ENCODE measurements at places on chromosomes 2 and 18.
A peak's percentile ranks its signal among the peaks of the same experiment; 100 is the strongest.

- no peak for DNase-seq
Measured at GRCh38 chr2:237154082-237154638, 68.5 kb downstream of the COPS8 start.

DNA sequence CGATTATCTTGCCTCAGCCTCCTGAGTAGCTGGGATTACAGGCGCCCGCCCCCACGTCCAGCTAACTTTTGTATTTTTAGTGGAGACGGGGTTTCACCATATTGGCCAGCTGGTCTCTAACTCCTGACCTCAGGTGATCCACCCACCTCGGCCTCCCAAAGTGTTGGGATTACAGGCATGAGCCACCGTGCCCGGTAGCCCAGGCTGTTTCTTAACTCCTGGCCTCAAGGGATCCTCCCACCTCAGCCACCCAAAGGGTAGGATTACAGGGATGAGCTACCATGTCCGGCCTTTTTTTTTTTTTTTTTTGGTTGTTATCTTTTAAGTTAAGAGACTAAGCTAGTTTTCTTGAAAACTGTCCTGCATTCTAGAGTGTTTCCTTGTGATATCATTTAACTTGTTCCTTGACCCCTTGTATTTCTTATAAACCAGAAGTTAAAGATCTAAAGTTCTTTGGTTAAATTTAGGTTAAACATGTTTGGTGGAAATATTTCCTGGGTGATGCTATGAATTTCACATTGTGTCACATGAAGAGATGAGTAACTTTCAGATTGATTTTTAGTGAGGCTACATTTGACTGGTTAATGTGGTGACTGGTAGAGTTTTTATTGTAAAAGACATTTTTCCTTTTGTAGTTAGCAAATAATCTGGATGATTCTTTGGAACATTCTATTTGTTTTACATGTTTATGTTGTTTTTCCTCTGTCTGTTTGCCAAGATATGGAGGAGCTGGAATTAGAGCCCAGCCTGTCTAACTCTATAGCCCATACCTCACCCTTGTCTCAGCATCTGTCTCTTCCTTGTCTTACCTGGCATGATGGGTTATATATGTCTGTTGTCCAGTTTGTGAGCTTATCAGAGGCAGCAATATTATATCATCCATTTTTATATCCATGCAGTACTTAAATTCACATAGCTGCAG lies 5.2 kb downstream of the NCAPH start:
- no peak for DNase-seq

GRCh38 chr2:64735504-64735903 lies 81.8 kb upstream of the SERTAD2 start:
- no peak for DNase-seq

DNA sequence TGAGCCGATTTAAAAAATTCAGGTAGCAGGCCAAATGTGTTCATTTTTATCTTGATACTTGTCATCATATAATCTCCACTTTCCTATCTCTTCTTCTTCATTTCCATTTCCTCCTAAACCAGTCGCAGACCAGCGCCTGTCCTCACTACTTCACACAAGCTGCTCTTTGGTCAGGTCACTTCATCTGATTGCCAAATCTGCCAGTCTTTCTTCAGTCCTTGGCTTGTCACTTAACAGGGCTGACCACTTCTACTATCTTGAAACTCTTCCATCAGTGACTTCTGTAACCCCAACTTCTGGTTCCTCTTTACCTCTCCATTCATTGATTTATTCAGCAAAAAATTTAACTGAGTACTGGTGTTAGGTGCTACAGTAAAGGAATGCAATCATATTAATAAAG lies 18.0 kb upstream of the SPRED2 start:
- no peak for DNase-seq

DNA sequence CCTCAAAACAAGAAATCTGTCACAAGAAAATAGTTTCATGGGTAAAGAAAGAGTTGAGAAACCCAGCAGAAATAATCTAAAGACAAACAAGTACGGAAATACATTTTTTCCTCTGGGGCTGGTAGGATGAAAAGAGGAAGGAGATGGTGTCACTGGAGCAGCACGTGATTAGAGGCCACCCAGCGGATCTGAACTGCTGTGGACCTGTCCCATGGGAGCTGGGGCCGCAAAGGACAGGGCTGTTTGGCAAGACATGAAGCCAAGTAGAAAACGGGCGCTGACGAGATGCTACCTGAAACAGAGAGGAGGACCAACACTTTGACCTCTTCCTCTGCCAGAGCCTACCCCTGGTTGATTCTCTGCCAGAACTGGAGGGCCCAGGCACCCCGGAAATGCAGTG lies 295.4 kb upstream of the ATP5MC3 start:
- no peak for DNase-seq

DNA sequence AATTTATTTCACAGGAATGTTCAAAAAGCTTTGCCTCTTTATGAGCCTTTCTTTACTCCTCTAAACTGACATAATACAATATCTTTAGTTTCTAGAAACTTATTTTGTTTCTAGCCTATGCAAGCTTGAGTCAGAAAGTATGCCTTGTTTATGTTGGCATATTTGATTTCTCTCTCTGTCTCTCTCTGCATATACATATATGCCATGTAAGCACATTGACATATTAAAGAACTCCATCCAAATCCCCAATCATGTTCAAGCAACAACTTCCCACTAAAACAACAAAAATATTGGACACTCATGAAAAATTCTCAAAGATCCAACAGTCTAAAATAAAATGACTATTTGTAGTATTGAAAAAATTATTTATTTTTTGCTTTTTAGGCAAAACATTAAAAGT lies 1651.2 kb upstream of the ACVR2A start:
- DNase-seq = no peak

GRCh38 chr2:169361706-169362117 lies 622 bp downstream of the LRP2 start:
- no peak for DNase-seq

- no peak for DNase-seq
Measured at GRCh38 chr2:100237163-100237562, 85.1 kb downstream of the LONRF2 start.

GRCh38 chr2:238152771-238153688 lies 5.7 kb upstream of the ERFE start:
- DNase-seq = no peak

DNA sequence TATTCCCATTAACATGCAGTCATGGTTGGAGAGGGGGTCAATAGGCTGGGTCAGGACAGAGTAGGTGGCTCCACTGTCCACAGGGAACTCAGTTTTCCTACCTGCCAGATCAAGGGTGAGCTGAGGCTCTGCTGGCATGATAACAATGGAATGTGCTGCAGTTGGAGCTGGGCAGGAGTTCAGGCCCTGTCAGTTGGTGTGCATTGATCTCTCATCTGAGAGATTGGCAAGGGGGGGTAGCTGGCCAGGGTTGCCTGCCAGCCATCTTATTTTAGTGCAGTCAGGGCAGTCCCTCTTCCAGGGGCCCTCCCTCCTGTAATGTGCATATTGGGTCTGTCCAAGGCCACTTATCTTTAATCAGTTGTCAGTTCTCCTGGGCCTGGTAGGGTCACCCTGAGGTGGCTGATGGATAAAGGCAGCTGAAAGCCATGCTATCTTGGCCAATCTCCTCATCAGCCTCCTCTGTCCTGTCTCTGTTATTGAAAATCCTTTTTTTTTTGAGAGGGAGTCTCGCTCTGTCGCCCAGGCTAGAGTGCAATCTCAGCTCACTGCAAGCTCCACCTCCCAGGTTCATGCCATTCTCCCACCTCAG lies 38.1 kb upstream of the CCBE1 start:
- DNase-seq = no peak

GRCh38 chr2:157307021-157307420 lies 18.6 kb downstream of the ERMN start:
- DNase-seq = no peak

- no peak for DNase-seq
Measured at GRCh38 chr18:14900435-14900834, 152.5 kb downstream of the ANKRD30B start.

DNA sequence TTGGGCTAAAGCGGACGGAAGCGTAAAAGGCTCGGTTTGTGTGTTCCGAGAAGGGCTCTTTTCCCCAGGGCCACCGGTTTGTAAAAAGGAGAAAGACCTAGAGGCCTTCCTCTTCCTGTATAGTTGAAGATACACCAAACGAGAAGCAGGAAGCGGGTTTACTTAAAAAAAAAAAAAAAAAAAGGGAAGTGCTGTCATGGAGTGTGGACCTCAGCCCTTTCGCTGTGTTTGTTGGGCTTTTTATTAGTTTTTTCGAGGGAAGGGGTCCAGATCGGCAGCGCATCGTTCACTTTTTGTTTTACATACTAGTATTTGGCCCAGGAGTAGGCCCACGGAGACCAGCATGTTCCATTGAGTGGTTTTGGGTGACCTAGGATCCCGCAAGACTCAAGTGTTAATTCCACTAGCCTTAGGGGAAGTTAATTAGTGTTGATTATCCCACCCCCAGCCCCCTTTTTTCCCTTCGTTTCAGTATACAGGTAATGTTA lies 676 bp downstream of the ACTR2 start:
- DNase-seq = peak; percentile 25

DNA sequence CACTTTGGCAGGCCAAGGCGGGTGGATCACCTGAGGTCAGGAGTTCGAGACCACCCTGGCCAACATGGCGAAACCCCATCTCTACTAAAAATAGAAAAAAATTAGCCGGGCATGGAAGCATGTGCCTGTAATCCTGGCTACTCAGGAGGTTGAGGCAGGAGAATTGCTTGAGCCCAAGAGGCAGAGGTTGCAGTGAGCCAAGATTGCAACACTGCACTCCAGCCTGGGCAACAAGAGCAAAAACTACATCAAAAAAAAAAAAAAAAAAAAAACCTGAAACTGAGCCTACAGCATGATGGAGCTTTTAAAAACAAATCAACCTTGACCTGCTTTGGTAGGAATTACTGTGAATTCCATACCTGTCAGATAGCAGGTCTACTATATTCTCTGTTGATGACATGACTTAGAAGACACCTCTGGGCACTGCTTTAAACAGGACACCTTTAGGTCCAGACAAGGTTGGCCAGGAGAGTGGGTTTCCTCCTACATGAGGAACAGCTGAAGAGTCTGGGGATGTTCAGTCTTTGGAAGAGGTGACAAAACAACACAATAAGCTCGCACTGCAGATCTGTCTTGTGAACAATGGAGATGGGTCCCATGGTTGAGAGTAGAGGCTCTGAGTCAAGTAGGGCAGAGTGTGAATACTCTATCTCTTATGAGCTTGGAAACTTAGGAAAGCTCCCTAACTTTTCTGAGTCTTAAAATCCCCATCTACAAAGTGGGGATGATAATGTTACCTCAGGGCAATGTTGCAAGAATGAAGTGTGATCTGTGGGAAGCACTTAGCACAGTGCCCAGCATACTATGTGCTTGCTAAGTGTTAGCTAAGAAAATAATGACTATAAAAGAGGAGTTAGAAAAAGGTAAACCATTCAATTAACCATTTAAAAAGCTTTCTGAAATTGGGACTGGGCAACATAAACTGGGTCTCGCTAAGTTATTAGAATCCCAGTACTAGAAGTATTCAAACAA lies 25.2 kb downstream of the TMEM163 start:
- no peak for DNase-seq

GRCh38 chr2:61710711-61711110 lies 143.1 kb downstream of the FAM161A start:
- DNase-seq = peak; percentile 38

GRCh38 chr2:239815671-239816070 lies 209.5 kb downstream of the NDUFA10 start:
- no peak for DNase-seq

- peak; percentile 98 for DNase-seq
Measured at GRCh38 chr2:234690569-234691213, 193.8 kb upstream of the ARL4C start.

DNA sequence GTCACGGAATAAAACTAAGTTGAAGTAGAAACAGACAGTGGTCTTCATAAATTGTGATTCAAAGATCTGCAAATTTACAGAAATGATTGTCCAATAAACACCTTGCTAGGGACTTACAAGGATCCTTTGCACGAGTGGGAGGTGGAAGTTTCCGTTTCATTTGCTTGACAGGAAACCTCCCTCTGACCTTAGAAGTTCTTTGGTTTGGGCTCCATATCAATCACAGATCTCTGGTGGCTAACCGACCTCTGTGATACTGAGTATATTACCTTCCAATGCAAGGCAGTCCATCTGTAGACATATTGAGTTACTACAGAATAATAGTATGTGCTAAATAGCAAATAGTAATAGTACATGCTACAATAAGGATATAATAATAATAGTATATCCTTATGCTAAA lies 33.7 kb upstream of the RNF152 start:
- no peak for DNase-seq

DNA sequence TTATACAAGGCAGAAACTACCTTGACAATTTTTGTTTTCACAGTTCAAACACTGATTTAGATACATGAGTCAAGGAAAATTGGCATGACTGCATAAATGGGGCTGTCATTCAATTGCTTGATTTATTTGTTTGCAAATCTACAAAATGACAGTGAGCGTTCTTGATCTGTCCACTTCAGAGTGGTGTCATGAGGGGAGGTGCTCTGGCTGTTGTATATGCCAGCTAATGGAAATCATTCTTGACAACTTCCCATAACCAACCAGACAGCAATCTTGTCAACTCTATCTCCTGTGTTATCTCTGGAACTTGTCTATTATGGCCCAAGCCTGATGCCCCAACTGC lies 120.6 kb upstream of the UGP2 start:
- DNase-seq = peak; percentile 78

DNA sequence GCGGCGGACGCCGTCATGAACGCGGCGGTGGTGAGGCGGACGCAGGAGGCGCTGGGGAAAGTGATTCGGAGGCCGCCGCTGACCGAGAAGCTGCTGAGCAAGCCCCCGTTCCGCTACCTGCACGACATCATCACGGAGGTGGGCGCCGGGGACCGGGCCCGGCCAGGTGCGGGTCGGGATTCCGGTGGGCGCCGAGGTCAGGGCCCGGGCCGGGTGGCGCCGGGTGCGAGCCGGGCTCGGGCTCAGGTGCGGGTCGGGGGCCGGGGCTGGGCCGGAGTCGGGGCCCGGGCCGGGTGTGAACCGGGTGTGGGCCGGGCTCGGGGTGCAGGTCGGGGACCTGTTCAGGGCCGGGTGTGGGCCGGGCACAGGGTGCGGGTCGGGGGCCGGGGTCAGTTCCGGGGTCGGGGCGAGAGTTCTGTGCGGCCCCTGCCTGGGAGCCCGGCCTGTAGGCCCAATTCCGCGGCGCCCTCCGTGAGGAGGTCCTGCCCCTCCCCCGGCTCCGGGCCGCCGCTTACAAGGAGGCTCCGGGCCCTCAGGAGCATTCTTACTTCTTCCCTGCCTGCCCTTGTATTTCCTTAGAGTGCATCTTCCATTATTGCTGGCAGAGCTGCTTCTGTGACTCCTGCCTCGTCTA lies 447 bp downstream of the TRAF3IP1 start:
- DNase-seq = no peak

- DNase-seq = peak; percentile 53
Measured at GRCh38 chr18:62751341-62751821, 36.0 kb downstream of the PHLPP1 start.
